Activated T-cell treated with anti-CD3 and anti-CD28 coated beads, Interleukin-2, amount 50 U/mL, for 72 hours (primary cell): ENCODE measurements at places on chromosomes 1 and 21. TPM values are rescaled to one million over a fixed set of nuclear protein-coding genes. Genes with fewer than 3 reads are reported as not detected.
A peak's percentile ranks its signal among the peaks of the same experiment; 100 is the strongest.

Gene RNU1-3
- 1,278 TPM for total RNA-seq

Gene RHBDL2
- not detected for total RNA-seq

Gene GJB3
- not detected for total RNA-seq

Gene ZNF683
- 0.25 TPM for total RNA-seq

DNA sequence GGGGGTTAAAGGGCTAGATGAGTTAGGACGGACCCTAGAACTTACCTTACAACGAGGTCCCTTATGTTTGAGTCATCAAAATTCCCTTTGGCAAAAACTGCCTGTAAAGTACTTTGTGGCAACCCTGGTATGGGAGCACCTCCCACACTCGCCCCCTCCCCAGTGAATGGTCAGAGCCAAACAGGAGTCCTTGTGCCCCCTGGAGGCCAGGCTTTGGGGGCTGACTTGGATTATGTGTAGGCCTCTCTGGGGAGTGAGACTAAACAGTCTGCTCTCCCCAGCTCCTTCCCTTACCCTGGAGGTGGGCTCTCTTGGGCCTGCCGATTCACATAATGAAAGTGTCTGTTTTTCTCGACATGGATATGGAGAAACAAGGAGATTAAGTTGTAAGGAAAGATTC is 81.2 kb downstream of the ADCY10 start:
- no peak overlapping the region for H3K4me3 ChIP-seq
- no peak overlapping the region for H3K27ac ChIP-seq
- peaks cover 5% of the 10 kb centered on the region for H3K27me3 ChIP-seq
- DNase-seq = no peak
- H3K36me3 ChIP-seq = no peaks in the 10 kb centered on the region

DNA sequence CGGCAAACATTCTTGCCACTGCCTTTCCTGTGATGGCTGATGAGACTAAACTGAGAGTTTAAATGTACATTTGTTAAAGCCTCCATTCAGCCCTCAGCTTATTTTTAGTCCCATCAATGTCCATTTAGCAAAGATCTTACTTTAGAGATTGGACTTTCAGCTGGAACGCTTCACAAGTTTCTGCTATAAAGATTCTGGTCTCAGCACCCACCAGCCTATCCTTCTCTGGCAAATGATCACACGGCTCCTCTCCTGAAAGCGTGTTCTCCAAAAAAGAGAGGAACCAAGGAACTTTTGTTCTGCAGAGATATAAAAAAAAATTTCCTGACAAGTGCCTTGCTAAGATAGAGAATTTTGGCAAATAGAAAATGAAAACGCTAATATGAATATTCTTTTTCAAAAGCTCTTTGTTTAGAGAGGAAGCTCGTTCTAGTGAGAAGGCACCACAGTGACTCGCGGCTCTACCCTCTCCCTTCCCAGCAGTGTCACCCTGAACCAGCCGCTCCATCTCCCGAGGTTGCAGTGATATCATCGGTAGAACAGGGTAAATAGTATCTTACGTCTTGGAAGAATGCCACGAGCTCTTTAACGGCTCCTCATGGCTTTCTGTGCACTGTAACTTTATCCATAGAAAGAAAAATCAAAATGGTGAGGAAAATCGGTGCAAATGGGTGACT is 200.2 kb downstream of the APP start:
- peaks cover 15% of the 10 kb centered on the region for H3K4me1 ChIP-seq
- H3K27ac ChIP-seq = no peak overlapping the region
- no peak for DNase-seq
- no peak overlapping the region for H3K4me3 ChIP-seq

GRCh38 chr1:244605835-244606370 is 47.0 kb upstream of the DESI2 start:
- H3K4me1 ChIP-seq = no peaks in the 10 kb centered on the region
- no peak overlapping the region for H3K4me3 ChIP-seq
- no peak for DNase-seq
- H3K27ac ChIP-seq = no peak overlapping the region
- peaks cover 10% of the 10 kb centered on the region for H3K27me3 ChIP-seq

DNA sequence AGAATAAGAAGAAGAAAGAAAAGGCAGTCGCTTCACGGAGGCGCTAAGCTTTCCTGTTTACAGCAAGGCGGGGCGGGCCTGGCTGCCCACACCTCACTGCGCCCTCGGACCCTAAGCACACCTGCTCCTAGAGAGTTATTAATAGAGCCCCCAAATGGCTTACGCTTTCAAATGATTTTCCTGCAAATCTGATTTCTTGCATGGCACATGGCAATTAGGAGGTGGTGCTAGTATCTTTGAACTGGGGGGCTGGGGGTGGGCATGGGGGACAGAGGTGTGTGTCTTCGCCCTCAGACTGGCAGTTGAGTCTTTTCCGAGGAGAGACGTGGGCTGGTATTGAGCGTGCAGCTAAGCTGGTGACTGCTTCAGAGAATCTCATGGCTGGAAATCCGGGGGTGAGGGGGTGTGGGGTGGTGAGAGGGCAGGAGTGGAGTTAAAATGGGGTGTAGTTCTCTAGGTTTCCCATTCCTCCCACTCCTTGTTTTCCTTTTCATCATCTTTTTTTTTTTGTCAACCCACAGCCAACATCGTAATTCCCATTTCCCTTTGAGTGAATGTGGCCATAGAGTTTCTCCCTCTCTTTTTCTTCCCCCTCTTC is 1.3 kb downstream of the S1PR1 start:
- H3K27ac ChIP-seq = peak overlapping the region; percentile 98
- DNase-seq = peak; percentile 73
- H3K36me3 ChIP-seq = peaks cover 48% of the 10 kb centered on the region
- H3K4me1 ChIP-seq = peaks cover 59% of the 10 kb centered on the region
- peak overlapping the region; percentile 97 for H3K4me3 ChIP-seq

GRCh38 chr1:248189026-248189425 is 8.0 kb upstream of the OR2M3 start:
- H3K4me1 ChIP-seq = no peaks in the 10 kb centered on the region
- no peak for DNase-seq
- no peak overlapping the region for H3K4me3 ChIP-seq
- peaks cover 4% of the 10 kb centered on the region for H3K36me3 ChIP-seq

DNA sequence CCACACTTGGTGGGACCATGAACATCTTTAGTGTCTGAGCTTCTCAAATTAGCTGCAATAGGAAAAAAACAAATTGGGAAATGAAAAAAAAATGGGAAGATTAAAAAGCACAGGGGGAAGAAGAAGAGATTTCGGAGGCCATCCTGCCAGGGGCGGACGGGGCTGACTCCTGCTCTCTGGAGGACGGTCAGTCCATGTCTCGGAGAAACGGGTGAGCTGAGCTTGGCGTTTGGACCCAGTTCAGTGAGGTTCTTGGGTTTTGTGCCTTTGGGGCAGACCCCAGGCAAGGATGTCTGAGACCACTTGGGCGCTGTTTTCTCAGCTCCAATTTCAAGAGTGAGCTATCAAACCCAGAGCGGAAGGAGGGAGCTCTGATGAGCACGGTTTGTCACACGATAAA is 123.9 kb downstream of the PRDM2 start:
- no peak overlapping the region for H3K4me3 ChIP-seq
- H3K4me1 ChIP-seq = no peaks in the 10 kb centered on the region
- H3K27me3 ChIP-seq = no peaks in the 10 kb centered on the region
- no peak overlapping the region for H3K27ac ChIP-seq
